Activated CD4-positive, alpha-beta T cell treated with anti-CD3 and anti-CD28 coated beads for 36 hours (primary cell): ENCODE measurements at places on chromosomes 3 and 15. TPM values are rescaled to one million over a fixed set of nuclear protein-coding genes. Genes with fewer than 3 reads are reported as not detected.
A peak's percentile ranks its signal among the peaks of the same experiment; 100 is the strongest.

ABCF3 gene
- 58.2 TPM for total RNA-seq

CNTN4 gene
- not detected for total RNA-seq

EPHB3 gene
- not detected for total RNA-seq

GRCh38 chr15:65856821-65857455 lies 12.4 kb upstream of the RAB11A start:
- peaks cover 14% of the 10 kb centered on the region for H3K4me1 ChIP-seq
- peak; percentile 90 for DNase-seq
- no peak overlapping the region for H3K27ac ChIP-seq
- H3K4me3 ChIP-seq = no peak overlapping the region

GRCh38 chr15:38004218-38004861 lies 69.9 kb downstream of the TMCO5A start:
- no peaks in the 10 kb centered on the region for H3K36me3 ChIP-seq
- no peak overlapping the region for H3K27ac ChIP-seq
- DNase-seq = no peak

GRCh38 chr3:54447427-54447826 lies 325.1 kb downstream of the CACNA2D3 start:
- H3K4me1 ChIP-seq = no peaks in the 10 kb centered on the region
- DNase-seq = no peak
- H3K36me3 ChIP-seq = no peaks in the 10 kb centered on the region
- H3K27me3 ChIP-seq = peaks cover 6% of the 10 kb centered on the region
- H3K27ac ChIP-seq = no peak overlapping the region

DNA sequence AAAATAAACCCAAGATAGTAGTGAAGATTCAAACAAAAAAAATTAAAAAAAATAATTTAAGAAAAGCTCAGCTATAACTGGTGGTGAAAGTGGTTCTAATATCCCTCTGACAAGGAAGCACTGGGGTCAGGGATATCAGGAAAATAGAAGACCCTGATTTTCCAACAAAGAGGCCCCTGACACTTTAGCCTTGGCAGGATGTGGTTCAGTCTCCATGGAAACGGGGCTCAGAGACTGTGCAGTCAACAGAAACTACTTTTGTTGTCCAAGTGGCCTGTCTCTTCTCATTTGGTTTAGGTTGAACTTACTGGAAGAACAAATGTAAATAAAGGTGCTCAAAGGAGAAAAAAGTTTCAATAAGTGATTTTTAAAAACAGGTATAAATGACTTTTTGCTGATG lies 27.2 kb downstream of the INTS14 start:
- H3K27ac ChIP-seq = peak overlapping the region; percentile 74
- H3K36me3 ChIP-seq = peaks cover 51% of the 10 kb centered on the region
- no peak overlapping the region for H3K4me3 ChIP-seq
- peaks cover 27% of the 10 kb centered on the region for H3K4me1 ChIP-seq
- DNase-seq = peak; percentile 56
- H3K27me3 ChIP-seq = no peaks in the 10 kb centered on the region

GRCh38 chr15:70078578-70079417 lies 18.9 kb downstream of the TLE3 start:
- no peak overlapping the region for H3K4me3 ChIP-seq
- H3K4me1 ChIP-seq = peaks cover 25% of the 10 kb centered on the region
- DNase-seq = no peak
- H3K27me3 ChIP-seq = no peaks in the 10 kb centered on the region
- H3K36me3 ChIP-seq = peaks cover 64% of the 10 kb centered on the region
